Body of pancreas (tissue), 4 donors: ENCODE measurements at places on chromosomes 7 and 10. TPM values are rescaled to one million over a fixed set of nuclear protein-coding genes. Genes with fewer than 3 reads are reported as not detected.

The GPR15LG gene
- total RNA-seq: not detected

The NXPH1 gene
- not detected for total RNA-seq

GRCh38 chr7:83617858-83618257 lies 31.1 kb downstream of the SEMA3E start:
- DNase-seq: no peak

GRCh38 chr7:141701489-141702046 lies 398 bp downstream of the DENND11 start:
- DNase-seq: peak; percentile 50

GRCh38 chr7:2698581-2699288 lies 10.7 kb downstream of the AMZ1 start:
- DNase-seq: no peak

DNA sequence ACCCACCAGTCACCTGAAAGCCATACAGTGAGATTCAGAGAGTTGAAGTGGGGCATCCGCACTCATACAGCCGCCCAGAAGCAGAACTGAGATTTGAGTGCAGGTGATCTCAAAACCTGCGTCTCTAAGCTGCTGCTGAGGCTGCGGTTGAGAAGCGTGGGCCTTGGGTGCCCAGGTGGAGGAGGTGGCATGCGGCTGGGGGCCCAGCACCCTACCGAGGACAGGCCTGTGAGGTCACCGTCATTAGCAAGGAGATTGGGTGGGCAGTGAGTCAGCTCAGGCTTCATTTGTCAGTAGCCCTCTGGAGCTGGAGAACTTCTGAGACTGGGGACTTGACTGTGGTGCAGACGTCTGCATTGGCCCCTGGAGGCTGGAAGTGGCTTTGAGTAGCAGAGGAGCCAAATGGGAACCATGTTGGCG lies 29.8 kb downstream of the ZMIZ1 start:
- DNase-seq: no peak

The PAPOLB gene
- not detected for total RNA-seq

The PIP gene
- not detected for total RNA-seq

GRCh38 chr10:14200698-14201544 lies 129.8 kb downstream of the FRMD4A start:
- peak; percentile 9 for DNase-seq

DNA sequence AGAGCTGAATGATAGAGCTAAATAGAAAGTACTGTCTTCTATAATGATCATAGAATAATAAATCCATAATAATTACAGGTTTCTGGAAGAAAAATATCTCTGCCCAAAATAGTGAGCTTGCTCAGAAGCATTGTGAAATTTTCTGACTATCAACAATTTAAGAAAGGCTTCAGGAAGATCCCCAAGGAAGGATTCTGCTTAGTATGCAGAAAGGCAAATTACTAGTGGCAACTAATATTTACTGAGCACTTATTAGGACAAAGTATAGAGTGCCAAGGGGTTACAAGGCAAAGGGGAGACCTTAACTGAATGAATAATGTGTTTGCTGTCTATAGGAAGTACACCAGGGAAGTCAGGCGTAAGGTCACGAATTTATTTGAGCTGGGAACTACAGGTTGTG lies 158.1 kb upstream of the LRRTM3 start:
- DNase-seq: no peak

DNA sequence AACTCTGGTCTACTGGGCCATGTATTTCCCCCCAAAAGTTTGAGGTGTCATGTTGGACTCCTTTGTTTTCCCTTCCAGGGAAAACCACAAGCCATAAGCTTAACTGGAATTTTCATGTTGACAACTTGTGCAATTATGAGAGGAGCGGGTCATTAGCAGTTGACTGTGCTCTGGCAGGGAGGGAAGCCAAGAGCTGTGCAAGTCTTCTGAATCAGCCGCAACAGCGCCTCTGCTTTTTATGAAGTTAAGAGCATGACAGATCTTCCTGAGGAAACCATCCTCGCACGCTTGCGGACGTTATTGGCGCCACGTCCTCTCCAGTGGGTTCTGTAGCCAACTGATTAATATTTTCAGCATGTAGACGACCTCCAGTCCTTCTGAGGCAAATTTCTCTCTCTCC lies 148.7 kb upstream of the MKI67 start:
- no peak for DNase-seq

DNA sequence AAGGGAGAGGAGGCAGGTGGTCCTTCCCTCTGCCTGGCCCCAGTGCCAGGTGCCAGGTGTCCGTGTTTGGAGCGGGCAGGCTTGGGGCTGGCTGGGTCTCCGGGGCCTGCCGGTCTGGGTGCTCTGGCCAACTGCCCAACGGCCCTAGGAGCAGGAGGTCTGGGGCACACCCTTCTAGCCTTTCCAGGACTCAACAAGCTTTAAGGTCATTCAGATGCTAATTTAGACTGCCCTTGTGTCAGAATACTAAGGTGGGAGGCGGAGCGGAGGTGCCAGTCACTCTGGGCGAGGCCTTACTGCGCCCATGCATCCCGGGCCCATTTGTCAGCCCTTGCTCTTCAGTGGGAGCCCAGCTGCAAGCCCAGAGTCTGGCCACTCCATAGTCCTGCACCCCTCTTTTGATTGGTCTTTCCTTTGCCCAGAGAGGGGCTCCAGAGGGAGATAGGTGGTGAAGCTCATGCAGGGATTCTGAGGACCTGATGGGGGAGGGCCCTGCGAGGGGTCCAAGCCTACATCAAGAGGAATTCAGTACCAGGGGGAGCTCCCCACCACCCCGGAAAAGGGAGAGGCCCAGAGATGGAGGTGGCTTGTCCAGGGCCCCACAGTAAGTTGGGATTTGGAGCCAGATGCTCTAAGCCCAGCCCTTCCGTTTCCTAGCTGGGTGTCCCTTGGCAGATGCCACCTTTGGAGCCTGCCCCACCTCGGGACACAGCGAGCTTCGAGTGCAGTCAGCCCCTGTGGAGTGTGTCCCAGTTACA lies 1.3 kb downstream of the PGAM2 start:
- DNase-seq: peak; percentile 22
